ENCODE measurements at places on chromosomes 2 and 18.

DNA sequence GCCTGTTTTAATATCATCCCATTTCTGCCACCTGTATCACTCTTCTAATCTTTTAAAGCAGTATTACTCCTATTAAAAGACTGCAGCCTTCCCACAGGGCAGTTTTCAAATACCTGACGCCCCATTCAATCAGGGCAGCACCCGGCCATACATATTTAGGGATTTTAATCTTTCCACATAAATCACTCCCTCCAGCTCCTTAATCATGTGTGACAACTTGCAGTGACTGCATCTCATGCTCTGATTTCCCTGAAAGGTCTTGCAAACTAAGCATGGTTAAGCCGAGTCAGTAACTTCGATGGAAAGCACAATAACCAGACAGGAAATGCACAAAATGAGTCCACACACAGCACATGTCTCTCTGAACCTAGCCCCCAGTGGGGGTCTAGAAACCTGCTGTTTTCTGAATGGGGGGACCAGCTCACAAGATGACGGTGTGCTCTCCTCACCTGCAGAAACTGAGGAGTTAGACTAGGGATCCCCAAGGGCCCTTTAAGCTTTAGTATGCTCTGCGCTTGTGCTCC lies 116.9 kb upstream of the CREB1 start:
- DNase-seq: no peak

DNA sequence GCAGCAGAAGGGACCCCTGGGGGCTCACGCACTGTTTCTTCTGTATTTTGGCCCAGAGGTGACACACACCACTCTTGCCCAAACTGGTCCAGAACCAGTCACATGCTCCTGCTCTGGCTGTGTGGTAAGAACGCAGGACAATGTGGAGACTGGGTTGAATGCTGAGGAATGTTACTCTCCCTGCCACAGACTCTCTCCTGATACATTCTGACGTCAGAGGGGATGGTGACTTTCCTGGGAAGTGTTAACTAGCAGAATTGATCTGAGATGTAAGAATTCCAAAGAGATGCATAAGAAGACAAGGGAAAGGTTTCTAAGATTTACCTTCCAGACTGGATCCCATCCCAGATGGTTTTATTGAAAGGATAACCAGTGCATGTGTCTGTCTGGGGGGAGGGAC lies 100.8 kb downstream of the ASB1 start:
- DNase-seq: no peak

DNA sequence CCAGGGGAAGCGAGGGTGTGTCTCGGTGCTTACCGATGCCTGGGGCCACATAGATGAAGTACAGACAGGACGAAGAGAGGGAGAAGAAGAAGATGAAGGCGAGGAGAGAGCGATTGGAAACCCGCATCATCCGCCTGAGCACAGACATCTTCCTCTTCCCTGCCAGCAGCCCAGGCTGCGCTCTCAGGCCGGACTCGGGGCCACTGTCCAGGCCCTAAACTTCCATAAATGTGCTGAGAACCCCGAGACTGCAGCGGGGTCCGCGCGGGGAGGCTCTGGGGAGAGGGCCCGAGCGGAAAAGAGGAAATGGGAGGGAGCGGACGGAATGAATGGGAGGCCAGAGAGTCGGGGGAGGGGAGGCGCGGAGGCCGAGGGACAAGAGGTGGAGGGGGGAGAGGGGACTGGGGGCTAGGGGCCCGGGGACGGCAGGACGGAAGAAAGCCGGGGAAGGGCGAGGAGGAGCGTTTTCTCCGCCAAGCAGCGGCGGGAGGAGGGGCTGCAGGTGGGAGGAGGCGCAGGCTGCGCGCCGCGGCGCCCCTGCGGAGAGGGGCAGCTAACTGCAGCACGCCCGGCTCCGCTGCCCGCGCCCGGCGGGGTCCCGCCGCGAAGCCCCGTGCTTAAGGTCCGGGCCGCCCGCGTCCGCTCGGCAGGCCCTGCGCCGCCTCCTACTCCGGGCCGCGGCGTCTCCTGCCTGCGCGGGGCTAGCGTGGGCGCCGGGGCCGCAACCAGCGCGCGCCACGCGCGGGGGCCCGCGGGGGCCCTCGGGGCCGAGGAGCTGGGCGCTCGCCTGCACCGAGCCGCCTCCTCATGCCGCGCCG lies at the start of gene B4GALT6:
Gene B4GALT6, minus strand, starts transcription at position 303 of the 818 bp plus-strand sequence. Its CDS starts 155 bp downstream, at position 148.
- no peak for DNase-seq

- DNase-seq: no peak
These were observed 4.5 kb upstream of the BCL2L11 start for GRCh38 chr2:111116011-111116746.

DNA sequence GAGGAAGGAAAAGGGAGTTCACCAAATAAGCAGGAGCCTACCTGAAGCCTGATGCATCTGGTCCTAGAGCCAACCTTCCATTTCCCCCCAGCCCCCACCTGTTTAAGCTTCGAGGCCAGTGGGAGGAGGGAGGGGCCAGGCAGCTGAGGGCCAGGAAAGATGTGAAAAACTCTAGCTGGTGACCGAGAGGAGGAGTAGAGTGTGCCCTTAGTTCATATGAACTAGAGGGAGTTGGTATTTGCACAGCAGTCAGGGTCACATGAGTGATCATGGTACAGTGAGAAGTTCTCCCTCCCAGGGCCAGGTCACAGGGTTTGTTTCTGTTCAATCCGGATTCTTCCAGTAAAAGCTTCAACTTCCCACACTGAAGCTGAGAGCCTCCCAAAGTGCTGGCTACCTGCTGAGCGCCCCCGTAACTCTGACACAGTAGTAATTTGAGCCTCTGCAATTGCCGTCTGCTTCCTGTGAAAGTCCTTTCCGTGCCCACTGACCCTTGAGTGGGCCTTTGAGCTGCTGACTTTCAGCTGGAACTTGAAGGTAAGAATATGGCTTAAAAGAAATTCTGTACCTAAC lies at the start of gene SULT1C2:
Gene SULT1C2, plus strand, starts transcription at position 362 of the 573 bp plus-strand sequence. CDS start 4,773 bp downstream, outside the sequence.
- no peak for DNase-seq

DNA sequence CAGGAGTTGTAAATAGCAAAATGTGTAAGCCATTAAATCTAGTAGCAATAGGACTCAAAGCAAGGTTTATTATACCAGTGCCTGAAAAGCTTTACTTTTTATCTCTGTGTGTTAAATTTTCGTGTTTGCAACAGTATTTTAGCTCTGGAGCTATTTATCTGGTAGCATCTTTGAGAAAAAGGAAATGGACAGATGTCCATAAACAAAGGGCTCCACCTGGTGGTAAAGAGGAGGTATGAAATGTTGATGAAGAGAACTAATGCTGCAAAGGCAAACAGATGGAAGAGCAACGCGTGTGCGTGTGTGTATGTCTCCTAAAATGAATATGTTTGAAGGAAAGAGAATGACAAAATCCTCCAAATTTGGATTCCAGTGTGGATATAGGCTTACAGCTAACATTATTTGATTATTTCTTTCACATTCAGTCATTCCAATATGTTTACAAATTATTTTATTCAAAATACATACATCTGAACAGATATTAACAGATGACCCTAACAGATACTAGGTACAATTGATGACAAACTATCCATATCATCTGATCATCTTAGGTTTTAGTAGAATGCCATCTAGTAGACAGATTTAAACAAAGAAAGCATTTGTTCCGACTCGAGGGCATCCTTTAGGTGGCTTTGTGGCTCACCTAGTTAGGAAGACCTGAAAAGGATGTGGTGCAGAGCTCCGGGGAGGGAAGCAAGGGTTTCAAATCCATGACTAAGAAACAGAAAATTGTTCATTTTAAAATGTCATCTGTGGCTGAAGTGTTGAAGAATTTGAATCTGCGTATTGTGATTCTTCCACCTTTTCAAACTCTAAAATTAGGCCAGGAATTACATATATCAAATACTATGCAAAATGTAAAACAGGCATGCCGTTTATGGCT lies 383.3 kb downstream of the MTX2 start:
- DNase-seq: no peak

- no peak for DNase-seq
These were observed 44.6 kb downstream of the CDCA7 start for GRCh38 chr2:173399229-173399628.

DNA sequence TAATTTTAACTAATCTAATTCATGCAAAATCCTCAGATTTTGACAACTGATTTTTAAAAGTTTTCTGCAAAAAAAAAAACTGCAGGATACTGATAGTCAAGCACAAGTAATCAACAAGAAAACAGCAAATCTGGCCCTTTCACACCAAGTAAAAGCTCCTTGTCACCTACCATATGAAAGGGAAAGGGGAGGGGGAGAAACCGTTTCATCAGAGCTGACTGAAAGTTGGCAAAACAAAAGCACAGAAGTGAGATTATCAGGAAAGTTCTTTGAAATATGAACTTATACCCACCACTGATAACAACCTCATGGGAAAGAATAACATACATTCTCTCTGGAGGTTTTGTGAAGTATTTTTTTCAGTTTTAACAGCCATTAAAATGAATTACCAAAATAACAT lies 38.7 kb downstream of the ZNF521 start:
- DNase-seq: no peak

DNA sequence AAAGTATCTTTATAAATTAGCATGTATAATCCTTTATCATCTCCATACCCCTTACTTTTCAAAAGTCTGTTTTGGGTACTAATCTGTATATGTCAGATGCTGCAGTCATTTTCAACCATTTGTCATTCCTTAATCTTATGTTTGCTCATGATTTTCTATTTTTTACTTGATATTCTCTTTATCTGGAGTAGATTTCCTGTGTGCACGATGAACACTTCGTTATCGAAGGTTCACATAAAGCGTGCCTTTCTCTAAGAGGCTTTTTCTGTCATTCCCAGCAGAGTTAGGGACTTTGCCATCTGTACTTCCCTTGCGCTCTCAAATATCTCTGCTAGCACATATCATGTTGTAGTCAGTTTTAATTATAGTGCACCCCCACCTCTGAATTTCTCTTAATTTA lies 123.2 kb downstream of the BIRC6 start:
- no peak for DNase-seq

DNA sequence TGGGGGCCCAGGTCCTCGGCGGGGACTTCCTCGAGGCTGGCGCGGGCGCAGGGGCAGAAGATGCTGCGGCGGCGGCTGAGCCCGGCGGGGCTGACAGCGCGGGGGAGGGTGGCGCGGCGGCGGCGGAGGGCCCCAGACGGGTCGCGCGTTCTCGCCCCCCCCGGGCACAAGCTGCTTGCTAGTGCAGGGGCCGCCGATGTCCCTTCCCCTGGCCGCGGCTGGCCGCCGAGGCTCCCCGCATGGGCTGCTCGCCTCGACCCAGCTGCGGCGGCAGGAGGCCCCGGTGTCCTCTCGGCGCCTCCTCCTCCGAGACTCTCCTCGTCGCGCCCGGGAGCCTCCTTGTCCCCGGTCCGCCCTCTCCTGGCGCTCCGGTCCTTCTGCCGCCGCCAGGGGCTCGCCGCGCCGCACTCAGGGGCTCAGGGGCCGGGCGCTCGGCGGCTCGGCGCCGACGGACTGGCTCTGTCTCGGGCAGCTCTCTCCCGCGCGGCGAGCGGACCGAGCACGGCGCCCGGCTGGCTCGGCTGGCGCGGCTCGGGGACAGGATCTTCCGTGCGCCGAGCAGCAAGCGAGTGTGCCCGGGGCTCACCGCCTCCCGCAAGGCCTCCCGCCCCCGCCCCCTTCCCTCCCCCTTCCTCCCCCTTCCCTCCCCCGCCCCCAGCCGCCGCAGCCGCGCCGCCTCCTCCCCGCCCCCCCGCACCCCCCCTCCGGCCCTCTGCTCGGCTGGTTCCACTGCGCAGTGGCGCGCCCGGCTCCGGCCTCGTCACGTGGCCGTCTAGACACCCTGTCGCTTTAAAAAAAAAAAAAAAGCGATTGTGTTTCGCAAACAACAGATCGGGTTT lies 902 bp upstream of the SMAD7 start:
- DNase-seq: peak; percentile 59

DNA sequence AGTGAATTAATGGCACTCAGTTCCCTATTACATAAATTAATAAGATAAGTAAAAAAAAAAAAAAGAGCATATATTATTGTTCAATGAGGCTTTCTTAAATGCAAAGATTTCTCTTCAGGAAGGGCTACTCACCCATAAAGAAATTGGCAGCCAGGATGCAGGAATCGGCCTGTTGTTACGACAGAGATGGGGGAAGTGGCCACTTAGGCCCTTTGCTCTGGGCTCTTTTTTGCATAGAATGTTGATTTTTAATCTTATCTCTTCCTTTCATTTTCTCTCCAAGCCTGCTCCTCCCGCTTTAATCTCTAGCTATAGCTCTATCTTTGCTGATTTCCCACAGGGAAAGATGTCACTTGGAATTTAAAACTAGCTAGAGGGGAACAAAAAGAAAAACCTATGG lies 391.8 kb upstream of the CRIM1 start:
- DNase-seq: no peak

DNA sequence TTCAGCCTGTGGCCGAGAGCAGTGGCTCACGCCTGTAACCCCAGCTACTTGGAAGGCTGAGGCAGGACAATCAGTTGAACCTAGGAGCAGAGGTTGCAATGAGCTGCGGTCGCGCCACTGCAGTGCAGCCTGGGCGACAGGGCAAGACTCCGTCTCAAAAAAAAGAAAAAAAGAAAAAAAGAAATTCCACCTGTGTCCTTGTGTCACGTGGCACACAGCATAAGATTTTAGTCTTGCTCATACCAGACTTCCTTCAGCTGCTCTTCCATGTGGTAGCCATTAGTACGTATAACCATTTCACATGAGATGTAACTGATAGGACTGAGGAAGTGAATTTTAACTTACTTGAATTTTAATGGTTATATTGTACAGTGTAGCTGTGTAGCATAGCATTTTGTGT lies 4.0 kb downstream of the NOP58 start:
- DNase-seq: no peak

All from activated gamma-delta T cell treated with anti-CD3 and anti-CD28 coated beads, Interleukin-2, amount 50 U/mL, for 16 hours (primary cell).